ENCODE measurements at places on chromosomes 5 and 9.

DNA sequence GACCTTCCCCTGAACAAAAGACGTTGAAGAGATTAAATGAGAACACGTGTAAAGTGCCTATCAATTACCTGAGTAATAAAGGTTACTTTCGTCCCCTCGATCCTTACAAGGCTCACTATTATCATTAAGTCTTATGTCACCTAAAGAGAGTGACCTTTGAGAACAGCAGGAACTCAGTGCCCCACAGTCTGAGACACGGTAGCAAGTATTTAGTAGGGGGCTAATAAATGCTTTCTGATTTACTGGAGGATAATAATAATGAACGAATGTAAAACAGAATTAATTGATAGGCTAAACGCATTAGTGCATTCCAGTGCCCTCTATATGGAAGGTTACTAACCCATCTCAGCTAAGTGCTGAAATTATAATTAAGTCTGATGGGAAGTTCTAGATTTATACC, 199.9 kb downstream of the FBXL17 start:
- DNase-seq: no peak

DNA sequence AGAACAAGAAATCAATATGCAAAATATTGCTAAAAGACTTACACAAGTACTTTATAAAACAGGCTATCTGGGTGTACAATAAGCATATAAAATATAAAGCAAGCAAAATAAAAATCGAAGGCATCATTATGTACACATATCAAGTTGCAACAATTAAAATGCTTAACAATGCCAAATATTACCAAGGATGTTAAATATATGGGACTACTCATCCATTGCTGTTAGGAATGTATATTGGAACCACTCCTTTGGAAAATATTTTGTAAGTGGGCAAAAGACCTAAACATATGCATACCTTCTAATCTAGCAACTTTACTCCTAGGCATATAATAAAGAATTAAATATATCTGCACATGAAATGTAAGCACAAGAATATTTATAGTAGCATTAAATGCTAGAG, 632.6 kb upstream of the COX7C start:
- no peak for DNase-seq

- no peak for DNase-seq
These were observed 22.7 kb downstream of the CFAP90 start for GRCh38 chr5:7828269-7828668.

GRCh38 chr5:36310138-36310537, 8.4 kb upstream of the RANBP3L start:
- DNase-seq: no peak

DNA sequence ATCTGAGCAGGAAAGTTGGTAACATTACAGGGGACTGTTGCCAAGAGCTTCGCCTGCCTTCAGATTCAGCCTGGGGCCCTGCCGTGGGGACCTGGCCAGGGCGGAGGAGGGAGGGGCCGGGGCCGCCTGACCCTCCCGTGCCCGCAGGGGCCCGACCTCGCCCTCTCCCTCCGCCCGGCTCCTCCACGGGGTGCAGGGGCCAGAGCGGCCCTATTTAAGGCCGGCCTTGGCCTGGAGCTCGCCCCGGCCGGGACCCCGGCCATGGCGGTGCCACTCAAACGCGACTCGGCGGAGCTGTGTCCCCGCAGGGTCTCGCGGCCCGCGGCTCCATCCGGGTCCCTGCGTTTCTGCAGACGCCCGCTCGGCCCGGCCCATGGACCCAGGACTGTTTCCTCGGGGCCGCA, 757 bp downstream of the TMEM250 start:
- DNase-seq: no peak

GRCh38 chr5:86756839-86757238, 139.1 kb downstream of the COX7C start:
- no peak for DNase-seq

- no peak for DNase-seq
These were observed 493.3 kb downstream of the PRELID2 start for GRCh38 chr5:145341842-145342241.
